ENCODE measurements at places on chromosomes 4 and X.

- no peak for DNase-seq
Measured at GRCh38 chr4:176957353-176958118, 164.8 kb upstream of the VEGFC start.

DNA sequence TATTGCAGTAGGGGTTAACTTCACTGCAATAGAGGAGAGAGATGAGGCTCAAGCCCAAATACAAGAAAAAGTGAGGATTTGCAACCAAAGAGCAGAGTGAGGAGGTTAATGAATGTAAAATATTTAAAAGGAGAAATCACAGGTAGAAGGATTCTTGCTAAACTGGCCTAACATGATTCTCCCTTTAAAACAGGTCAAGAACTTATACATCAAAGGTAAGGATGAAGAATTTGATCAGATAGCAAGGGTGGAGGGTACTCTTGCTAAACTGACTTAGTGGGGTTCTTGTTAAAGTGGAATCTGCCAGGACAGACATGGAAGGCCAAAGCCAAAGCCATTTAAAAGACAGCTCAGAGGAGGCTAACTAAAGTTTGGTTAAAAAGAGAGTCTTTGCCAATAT is 193.0 kb downstream of the GABRB1 start:
- no peak for DNase-seq

GRCh38 chrX:10972706-10973105 is 138.4 kb upstream of the HCCS start:
- no peak for DNase-seq

DNA sequence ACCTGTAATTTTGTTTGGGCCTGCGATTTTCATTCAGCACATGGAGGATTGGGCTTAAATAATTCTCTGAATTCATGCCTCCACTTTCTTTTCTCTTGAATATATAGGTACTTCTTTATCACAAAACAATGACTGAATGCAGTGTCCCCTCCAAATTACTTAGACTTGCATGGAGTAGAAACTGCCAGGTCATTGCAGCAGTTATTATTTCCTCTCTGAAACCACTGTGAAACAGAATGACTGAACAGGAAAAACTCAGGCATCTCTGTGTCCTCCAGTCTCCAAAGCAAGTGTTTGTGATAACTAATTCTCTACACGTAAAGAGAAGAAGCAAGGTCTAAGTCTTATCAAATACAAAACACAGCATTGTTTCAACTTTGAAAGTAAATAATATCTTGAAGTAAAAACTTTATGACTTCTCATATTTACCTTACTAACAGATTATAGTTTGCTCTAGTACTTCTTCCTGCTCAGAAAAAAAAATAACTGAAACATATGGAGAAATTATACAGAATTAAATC is 144.5 kb upstream of the DIAPH2 start:
- no peak for DNase-seq

GRCh38 chr4:76309939-76310550 is 3.5 kb downstream of the STBD1 start:
- DNase-seq: no peak

DNA sequence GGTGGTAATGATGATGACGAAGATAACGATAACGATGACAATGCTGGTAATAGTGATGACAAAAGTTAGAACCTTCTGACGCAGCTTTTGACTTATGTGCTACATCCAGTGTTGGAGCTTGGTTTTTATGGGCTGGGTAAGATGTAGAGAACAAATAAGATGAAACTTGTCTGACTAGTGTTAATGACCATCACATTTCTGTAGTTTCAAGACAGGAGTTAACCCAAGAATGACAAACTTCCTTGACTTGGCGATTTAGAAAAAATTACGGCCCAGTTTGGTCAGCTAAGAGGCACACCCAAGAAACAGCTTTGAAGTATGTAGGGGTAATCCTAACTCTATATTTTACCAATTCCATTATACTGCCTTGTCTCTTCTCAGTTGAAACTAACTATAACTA is at the start of gene TMPRSS11B:
TSS of gene TMPRSS11B (minus strand) at position 101 of the 400 bp plus-strand sequence. CDS start 136 bp downstream, outside the sequence.
- DNase-seq: no peak

DNA sequence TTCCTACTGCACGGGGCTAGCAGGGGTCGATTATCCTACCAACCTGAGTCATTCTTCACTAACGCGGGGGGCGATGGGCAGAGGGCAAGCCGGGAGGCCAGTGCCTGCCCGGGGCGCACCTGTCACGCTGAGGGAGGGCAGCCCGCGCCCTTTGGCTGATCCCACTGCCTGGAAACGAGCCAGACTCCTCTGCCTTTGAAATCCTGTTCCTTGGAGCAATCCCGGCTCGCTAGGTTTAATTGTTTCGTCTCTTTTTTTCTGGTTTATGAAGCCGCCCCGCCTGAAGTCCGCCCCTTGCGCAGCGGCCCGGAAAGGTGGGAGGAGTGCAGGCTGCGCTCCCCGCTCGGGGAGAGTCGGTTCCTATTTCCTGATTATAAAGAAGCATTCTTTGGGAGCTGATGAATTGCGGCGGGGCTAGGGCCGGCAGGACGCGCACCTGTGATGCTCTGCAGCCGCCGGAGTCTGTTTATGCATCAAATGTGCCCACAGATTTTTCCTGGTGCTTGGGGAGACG is 484.2 kb downstream of the BCOR start:
- DNase-seq: no peak

GRCh38 chrX:4253092-4253491 is 539.6 kb upstream of the PRKX start:
- DNase-seq: no peak

DNA sequence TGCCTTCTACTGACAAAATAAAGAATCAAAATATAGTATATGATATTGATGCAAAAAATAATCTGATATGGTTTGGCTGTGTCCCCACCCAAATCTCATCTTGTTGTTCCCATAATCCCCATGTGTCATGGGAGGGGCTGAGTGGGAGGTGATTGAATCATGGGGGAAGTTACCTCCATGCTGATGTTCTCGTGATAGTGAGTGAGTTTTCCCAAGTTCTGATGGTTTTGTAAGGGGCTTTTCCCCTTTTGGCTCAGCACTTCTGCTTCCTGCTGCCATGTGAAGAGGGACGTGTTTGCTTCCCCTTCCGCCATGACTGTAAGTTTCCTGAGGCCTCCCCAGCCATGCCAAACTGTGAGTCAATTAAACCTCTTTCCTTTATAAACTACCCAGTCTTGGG is 70.2 kb downstream of the TMEM165 start:
- DNase-seq: no peak

GRCh38 chr4:140038031-140038533 is 115.9 kb downstream of the MAML3 start:
- no peak for DNase-seq

GRCh38 chr4:12242354-12242753 is 813.7 kb upstream of the HS3ST1 start:
- DNase-seq: no peak

- no peak for DNase-seq
Measured at GRCh38 chr4:37726666-37727065, 40.5 kb upstream of the RELL1 start.

- DNase-seq: no peak
Measured at GRCh38 chrX:106042296-106042695, 3.8 kb upstream of the SERPINA7 start.

DNA sequence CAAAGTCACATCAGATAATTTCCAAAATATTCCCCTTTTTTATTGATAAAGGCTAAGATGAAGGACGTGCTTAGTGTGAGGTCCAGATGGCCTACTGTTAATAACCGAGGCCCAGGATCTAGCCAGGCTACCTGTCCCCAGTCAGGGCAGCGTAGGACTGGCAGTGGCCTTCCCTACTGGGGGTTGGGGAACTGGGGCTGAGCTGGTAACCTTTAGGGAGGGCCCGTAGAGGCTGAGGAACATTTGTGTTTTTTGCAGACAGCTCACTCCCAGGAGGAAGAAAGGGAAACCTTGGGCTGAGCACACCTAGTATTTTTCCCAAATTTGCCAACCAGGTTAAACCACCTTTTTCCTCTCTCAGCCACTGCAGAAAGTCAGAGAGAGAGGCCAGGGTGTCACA is 59.1 kb downstream of the KLF3 start:
- no peak for DNase-seq

- no peak for DNase-seq
Measured at GRCh38 chr4:77430847-77431246, 174.8 kb upstream of the CXCL13 start.

DNA sequence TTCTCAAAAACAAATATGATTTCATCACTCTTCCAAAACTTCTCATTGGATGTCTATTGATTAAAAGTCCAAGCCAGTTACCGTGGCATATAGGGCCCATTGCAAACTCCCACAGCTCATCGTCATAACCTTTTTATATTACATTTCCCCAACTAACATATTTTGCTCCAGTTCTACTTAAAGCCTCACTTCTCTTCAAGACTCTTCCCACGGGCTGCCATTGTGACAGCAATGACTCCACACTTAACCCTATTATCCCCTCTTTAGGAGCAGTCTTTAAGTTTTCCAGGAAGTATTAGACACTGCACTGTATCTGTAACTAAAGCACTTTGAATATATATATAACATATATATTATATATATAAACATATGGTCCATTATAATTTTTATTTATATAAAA is 44.5 kb downstream of the DTHD1 start:
- no peak for DNase-seq

GRCh38 chrX:23907498-23908218 is at the start of the genes APOO and CXorf58:
Gene APOO (minus strand): TSS chrX:23907938. CDS start chrX:23907702, 236 bp downstream.
Gene CXorf58 (plus strand): TSS chrX:23908006. CDS start chrX:23910303, 2,297 bp downstream.
- peak; percentile 70 for DNase-seq

DNA sequence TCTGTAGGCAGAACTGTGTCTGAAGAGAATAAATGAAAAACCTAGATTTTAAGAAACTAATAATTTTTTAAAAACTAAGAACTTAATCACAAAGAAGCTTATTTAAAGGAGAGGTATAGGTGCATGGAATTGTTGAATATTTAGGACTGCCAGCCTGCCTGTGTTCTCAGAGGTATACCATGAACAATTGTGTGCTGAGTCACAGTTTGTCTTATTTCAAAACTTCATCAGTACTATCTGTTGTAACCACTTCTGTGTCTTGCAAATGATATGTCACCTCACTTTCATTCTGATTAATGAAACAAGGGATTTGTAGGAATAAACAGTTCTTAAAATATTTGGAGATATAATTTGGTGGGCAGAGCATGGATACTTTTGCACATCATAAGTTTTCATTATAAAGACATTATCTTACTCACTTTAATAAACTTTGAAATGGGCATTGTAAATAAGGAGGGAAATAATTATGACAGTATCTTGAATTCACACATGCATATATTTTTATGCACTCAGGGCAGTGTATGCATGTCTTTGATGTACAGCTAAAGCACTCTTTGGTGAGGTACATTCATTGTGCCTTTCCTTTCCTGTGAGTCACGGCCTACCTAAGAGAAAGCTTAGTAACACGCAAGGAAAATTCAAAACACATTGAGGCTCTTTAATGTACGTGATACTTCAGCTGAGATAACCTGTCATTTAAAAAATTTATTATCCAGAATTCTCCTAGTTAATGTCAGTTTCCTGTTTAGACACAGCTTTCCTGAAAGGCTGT is 31.7 kb downstream of the STOX2 start:
- no peak for DNase-seq

- DNase-seq: no peak
Measured at GRCh38 chrX:152899874-152900719, 2.2 kb downstream of the ZNF185 start.

DNA sequence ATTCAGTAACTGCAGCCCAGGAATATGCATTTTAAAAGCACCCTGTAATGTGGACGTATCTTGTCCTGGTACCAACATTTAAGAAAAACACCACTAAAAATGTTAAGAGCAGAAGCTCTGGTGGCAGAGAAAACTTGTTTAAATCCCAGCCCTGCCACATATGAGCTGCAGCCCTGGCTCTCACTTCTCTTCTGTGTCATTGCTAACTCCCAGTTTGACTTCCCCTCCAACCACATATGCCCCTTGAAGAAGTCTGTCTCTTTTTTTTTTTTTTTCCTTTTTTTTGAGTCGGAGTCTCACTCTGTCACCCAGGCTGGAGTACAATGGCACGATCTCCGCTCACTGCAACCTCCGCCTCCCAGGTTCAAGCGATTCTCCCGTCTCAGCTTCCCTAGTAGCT is 14.8 kb downstream of the LHFPL1 start:
- no peak for DNase-seq

- DNase-seq: no peak
Measured at GRCh38 chr4:8847764-8848163, 23.9 kb downstream of the HMX1 start.

- DNase-seq: no peak
Measured at GRCh38 chr4:3407171-3407771, 34.5 kb upstream of the HGFAC start.

- no peak for DNase-seq
Measured at GRCh38 chr4:188854436-188854835, 715.2 kb downstream of the TRIML1 start.

GRCh38 chrX:130055103-130055502 is 55.2 kb downstream of the ELF4 start:
- no peak for DNase-seq

- DNase-seq: no peak
Measured at GRCh38 chr4:54099748-54100574, at the start of gene GSX2. Gene GSX2 (plus strand): TSS chr4:54100163. CDS start chr4:54100345, 182 bp downstream.

- DNase-seq: no peak
Measured at GRCh38 chrX:11451151-11451550, 157.9 kb downstream of the AMELX start.

- DNase-seq: no peak
Measured at GRCh38 chr4:169249214-169249973, 21.4 kb downstream of the SH3RF1 start.

All from stimulated activated CD4-positive, alpha-beta T cell treated with anti-CD3 and anti-CD28 coated beads, TNF-alpha, amount 100 ng/mL, for 4 hours (primary cell).